Body of pancreas (tissue), 4 donors: ENCODE measurements at places on chromosomes 6 and 20. TPM values are rescaled to one million over a fixed set of nuclear protein-coding genes. Genes with fewer than 3 reads are reported as not detected.

The OTOR gene
- not detected for total RNA-seq

The CCDC170 gene
- 2.1 TPM for total RNA-seq

DNA sequence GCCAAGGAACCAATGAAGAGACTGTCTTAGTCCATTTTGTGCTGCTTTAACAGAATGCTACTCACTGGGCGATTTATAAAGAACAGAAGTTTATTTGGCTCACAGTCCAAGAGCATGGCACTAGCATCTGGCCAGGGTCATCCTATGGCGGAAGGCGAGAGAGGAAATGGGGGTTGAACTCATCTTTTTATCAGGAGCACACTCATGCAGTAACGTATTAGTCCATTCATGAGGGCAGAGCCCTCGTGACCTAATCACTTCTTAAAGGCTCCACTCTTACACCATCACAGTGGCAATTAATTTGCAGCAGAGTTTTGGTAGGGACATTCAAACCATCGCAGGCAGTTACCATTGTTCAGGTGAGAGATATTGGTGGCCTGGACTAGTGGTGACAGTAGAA, 8.5 kb downstream of the ARFGEF2 start:
- DNase-seq = no peak

The LIN28B gene
- not detected for total RNA-seq
